ENCODE measurements at places on chromosomes 13 and 19. TPM values are rescaled to one million over a fixed set of nuclear protein-coding genes. Genes with fewer than 3 reads are reported as not detected.

WASF3 gene
- total RNA-seq = 3.7 TPM

GIPR gene
- 0.51 TPM for total RNA-seq

FFAR1 gene
- not detected for total RNA-seq

FGF9 gene
- 0.51 TPM for total RNA-seq

CLEC17A gene
- total RNA-seq = not detected

Measured in mesangial cell (primary cell).